ENCODE measurements at places on chromosomes 12 and 14.

DNA sequence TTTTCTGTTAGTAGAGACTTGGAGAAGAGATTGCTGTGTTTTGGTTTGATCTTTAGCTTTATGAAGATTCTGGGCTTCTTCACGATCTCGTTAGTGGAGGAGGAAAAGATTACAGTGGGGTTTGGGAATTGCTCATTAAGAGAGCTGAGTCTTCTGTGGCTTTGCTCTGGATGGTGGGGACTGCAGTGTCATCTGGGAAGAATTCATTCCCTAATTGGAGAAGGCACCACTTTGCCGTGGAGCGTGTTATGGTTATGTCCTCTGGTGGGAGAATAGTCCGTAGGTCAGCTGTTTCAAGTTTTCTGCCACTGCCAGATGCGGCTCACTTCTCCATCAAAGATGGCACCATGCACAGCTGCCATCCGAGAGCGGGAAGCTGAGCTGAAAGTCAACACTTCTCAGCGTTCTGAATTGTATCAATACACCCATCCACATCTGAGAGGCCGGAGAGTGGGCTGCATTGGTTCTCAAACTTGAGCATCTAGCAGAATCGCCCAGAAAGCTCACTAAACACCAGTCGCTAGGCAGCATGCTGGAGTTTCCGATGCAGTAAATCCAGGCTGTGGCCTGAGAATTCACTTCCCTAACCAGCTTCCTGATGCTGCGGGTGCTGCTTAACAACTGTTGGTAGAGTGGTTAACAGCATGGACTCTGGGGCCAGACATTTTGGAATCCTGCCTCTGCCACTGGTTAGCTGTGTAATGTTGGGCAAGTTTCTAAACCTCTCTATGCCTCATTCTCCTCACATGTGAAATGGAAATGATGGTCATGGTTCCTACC is 117.8 kb downstream of the PLXNC1 start:
- DNase-seq, result no peak

GRCh38 chr12:109033239-109034196 is 12.7 kb upstream of the SVOP start:
- no peak for DNase-seq

DNA sequence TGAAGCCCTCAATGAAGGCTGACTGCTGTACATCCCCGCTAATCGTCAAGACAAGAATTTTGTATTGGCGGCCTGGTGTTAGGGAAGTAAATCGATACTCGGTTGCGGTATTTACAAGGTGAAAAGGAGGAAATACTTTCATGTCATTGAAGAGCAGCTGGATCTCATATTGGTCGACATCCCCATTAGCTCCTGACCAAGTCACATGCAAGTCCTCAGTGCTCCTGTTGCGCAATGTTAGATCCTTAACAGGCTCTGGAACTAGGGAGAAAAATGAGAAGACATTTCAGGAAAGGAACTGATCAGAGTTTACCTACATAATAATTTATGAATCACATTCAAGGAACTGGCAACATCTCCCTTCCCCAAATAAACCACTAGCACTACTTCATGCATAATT is 66.2 kb downstream of the PTPRB start:
- DNase-seq, result no peak

GRCh38 chr12:41701943-41702601 is 442.6 kb downstream of the GXYLT1 start:
- DNase-seq, result no peak

DNA sequence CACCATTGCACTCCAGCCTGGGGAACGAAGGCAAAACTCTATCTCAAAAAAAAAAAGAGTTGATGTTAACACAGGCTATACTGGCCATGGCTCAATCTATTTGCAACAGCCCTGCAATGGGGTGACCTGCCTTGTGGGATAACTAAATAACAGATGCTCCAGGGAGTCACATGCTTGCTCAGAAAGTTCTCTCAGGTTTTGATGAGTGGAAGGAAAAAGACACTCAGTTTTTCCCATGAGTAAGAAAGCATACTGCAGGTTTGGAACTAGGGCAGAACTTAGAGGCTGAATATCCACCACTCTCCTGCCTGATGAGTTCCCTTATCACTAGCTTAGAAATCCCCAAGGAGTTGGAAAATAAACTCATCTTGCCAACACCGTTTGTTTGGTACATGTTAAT is 16.9 kb downstream of the WSB2 start:
- DNase-seq, result no peak

All from HTR-8/SVneo (cell line).